ENCODE measurements at places on chromosomes 4 and X. TPM values are rescaled to one million over a fixed set of nuclear protein-coding genes. Genes with fewer than 3 reads are reported as not detected.

DNA sequence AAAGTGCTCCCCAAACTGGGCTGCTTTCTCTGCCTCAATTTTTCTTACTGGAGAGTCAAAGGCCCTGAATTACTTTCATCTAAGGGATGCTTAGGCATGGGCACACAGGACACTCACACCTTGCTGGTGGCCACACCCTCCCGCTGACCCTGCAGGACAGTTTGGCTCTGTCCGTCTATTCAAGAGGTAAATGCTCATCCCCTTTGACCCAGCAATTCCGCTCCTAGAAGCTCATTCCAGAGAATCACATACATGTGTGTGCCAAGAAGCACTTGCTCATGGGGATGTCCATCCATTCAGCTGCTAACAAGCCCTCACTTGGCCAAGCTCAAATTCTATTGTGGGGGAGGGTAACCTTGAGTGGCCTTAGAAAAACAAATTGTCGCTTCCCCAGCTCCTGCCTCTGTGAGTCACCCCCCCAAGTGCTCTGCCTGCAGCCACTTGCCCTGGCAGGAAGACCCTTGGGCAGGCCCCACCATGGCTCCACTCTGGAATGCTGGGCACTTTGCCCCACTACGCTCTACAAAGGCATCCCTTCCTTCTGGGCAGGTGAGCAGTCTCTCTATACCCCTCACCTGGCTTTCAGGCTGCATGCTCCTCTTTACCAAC is 54.5 kb downstream of the HTRA3 start:
- no peak for DNase-seq

DNA sequence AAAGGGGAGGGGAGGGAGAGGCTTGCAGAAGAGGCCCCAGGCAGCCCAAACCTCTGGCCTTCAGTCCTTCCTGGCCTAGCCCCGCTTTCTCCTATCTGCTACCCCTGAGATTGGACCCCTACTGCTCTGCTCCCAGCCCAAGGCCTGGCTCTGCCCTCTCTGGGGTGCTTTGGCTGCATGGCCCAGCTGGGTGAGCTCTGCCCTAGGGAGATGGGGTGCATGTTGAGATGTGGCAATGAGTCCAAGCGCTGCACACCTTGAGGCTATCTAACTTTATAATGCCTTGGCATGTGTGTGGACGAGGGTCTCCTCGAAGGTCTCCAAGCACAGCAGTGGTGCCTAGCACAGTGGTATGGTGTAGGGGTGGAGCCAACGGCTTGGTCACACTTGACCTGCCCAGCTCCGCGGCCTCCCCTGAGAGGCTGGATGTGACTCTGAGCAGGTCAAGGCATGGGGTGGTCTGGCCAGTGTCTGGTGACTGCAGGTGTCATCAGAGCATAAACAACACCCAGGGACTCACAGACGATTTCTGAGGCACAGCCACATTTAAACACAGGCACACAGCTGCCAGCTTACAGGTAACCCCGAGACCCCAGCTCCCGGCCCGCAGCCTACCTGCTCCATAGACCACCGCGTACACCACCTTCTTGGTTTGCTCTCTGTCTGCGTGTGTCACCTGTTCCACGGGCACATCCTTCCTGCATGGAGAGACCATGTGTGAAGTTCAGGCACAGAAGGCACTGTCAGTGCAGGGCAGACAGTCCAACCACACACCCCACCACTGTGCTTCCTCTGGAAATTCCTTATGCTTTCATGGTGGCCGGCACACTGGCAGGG is 36.3 kb downstream of the NAT8L start:
- no peak for DNase-seq

GRCh38 chr4:7240306-7240705 is 48.0 kb downstream of the SORCS2 start:
- DNase-seq = no peak

- no peak for DNase-seq
Observed at GRCh38 chr4:113878668-113879067, 100.8 kb downstream of the ARSJ start.

Gene MAGEB10
- 0.13 TPM for polyA plus RNA-seq

DNA sequence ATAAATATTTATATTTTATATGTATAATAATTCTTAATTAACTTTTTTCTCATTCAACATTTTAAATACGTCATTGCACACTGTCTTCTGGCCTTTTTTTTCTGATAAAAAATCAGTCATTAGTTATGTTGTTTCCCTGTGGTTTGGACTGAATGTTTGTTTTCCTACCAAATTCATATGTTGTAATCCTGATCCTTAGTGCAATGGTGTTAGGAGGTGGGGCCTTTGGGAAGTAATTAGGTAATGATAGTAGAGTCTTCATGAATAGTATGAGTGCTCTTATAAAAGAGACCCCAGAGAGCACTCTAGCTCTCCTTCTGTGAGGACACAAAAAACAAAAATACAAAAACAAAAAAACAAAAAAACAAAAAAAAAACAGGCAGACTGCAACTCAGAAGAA is 117.2 kb downstream of the GASK1B start:
- DNase-seq = no peak

- no peak for DNase-seq
Observed at GRCh38 chr4:30511751-30512150, 208.4 kb upstream of the PCDH7 start.

GRCh38 chrX:15956681-15957080 is 102.1 kb upstream of the AP1S2 start:
- DNase-seq = no peak

Gene DDIT4L
- 1.7 TPM for polyA plus RNA-seq

GRCh38 chr4:23455456-23456158 is 434.2 kb downstream of the PPARGC1A start:
- DNase-seq = peak; percentile 73

Gene C4orf51
- polyA plus RNA-seq = not detected

- peak; percentile 9 for DNase-seq
Observed at GRCh38 chr4:89836031-89836745, 773 bp downstream of the SNCA start.

DNA sequence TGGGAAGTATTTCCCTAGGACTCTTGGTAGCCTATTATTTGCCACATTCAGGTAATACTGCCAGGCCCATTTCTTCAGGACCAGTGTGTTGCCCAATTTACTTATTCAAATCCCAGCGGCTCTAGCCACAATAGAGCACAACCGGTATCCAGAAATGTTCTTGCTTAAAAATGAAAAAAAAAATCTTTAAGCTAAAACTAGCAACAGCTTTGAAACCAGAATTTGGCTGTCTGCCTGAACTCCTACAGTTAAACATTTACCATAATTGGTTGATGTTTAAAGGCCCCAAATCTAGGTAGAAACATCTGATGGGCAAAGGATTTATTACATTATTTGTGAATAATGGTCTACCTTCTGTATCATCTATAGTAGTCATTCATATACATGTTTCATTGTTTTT is 930 bp upstream of the SLITRK4 start:
- DNase-seq = no peak

DNA sequence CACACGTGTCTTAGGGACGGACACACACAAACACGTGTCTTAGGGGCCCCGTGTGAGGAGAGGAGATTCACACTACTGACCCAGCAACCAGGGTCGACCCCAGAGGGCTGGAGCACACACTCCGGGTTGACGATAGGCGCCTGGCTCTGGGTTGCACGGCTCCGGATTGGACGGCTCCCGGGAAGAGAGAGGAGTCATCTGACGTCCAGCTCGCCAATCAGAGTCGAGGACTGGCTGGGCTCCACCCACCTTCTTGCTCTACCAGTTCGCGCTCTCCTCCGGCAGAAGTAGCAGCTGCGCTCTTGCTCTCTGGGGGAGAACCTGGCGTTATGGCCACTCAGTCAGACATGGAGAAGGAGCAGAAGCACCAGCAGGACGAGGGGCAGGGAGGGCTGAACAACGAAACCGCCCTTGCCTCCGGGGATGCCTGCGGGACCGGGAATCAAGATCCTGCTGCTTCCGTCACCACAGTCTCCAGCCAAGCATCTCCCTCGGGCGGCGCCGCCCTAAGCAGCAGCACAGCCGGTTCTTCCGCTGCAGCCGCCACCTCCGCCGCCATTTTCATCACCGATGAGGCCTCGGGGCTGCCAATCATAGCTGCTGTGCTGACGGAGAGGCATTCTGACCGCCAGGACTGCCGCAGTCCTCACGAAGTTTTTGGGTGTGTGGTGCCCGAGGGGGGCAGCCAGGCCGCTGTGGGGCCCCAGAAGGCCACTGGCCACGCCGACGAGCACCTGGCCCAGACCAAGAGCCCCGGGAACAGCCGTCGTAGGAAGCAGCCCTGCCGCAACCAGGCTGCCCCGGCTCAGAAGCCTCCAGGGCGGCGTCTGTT is 74.3 kb downstream of the NUDT10 start:
- no peak for DNase-seq

Gene NLGN4X
- 2.6 TPM for polyA plus RNA-seq

DNA sequence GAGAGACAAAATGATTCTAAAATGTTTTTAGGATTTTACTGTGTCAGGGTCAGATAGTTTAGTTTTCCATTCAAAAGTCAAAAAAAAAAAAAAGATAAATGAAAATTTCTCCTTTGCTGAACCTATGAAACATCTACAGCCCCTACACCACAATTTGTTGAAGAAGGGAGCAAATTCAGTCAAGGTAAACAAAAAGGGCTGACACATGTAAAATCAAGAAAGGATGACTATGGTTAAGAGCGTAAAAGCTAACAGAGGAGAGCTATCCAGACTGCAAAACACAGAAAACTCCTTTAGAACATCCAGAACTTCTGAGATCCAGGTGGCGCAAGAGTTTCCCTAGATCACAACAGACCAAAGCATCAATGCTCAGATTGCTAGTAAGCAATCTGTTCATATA is 72.2 kb downstream of the RAB28 start:
- no peak for DNase-seq

GRCh38 chr4:83025563-83025962 is 9.4 kb upstream of the COPS4 start:
- DNase-seq = no peak

DNA sequence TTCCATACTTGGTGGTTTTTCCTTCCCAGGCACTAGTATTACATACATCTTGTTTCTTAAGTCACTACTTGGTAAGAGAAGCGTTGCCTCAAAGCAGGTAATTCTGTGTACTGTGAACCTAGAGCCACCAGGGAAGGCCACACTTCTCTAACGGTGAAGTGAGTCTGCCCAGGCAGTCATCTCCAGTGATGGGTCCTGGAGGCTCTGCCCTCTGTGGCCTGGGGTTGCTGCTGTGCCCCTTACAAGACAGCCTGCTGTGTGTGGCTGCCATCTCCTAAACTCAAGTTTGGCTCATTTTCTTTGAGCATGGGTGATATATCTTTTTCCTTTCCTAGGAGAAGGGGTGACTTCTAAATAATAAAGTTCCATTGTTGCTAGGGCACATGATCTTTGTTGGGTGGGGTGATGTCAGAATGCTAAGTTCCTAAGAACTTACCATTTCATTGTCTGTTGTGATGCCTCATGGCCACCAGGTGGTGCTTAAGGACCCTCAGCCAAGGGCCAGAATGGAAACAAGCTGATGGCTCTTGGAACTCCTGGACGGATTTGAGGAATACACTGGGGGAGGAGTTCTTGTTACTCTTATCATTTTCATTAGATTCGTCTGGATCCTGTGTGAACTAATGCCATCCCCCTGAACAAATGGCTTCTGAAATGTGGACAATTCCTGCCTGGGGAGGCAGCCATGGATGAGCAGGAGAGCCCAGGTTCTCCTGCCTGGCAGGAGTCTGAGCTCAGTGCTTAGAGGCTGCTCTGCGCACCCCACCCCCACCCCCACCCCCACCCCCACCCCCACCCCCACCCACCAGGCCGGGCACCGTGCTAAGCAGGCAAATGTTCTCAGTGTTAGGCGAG is 41.1 kb upstream of the WDR1 start:
- peak; percentile 62 for DNase-seq

- DNase-seq = no peak
Observed at GRCh38 chrX:42442745-42443144, 335.2 kb downstream of the PPP1R2C start.
